ENCODE measurements at places on chromosomes 2 and 18.

DNA sequence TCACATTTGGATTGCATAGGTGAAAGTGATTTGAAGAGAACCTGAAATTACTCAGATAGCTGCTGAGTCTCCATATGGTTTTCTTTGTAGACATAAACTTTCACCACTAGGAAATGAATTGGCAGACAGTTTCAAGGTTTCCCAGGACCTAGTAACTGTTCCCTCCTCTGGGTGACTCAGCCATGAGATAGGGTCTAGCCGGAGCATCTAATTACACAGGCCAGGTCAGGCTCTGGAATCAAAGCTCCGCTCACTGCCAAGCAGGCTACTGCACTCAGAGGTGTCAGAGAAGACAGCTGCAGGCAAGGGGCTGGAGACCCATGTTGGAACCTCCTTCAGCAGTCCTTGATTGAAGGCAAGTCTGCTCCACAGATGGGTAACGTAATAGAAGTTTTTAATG is 429.2 kb downstream of the TNS1 start:
- peak; percentile 52 for DNase-seq

DNA sequence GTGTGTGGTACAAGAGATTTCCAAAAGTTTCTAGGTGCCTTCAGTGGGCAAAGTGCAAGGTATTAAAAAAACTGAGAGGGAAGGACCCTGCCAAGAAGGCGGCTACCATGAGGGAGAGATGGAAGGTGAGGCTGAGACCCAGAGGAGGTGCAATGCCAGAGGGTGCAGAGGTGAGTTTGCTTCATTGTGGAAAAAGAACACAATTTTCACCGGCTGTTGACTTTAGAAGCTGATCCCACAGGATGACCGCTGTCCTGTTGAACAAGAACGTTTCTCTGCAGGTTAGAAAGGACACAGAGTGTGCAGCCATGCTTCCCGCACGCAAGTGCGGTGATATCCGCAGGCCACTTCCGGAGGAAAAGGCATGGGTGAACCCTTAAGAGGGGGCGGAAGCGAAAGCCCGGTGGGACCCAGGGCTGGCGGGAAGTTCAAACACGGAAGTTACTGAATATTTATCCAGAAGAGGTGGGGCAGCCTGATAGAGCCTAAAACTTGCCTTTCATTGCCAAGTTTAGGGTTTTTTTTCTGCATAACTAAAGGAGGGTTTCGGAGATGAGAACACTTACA is 16.6 kb downstream of the SP110 start:
- no peak for DNase-seq

DNA sequence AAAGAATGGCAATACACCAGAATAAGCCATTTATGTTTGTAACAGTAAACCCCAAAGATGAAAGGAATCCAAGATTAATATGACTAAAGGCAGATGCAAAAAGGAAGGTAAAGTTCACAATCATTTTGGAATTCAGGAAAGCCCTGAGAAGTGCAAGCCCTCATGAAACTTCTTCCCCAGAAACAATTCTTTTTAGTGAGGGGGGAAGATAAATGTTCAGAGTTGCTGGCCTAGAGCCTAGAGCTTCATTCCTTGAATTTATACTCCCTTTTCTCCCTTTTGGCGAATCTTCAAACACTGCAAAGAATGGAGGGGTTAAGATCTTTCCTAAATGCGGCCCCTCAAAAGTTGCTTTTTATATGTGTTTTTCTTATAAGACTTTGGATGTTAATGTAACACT is 368.8 kb downstream of the MEIS1 start:
- no peak for DNase-seq

- peak; percentile 36 for DNase-seq
These were observed 20.8 kb upstream of the MGAT5 start for GRCh38 chr2:134232868-134233727.

DNA sequence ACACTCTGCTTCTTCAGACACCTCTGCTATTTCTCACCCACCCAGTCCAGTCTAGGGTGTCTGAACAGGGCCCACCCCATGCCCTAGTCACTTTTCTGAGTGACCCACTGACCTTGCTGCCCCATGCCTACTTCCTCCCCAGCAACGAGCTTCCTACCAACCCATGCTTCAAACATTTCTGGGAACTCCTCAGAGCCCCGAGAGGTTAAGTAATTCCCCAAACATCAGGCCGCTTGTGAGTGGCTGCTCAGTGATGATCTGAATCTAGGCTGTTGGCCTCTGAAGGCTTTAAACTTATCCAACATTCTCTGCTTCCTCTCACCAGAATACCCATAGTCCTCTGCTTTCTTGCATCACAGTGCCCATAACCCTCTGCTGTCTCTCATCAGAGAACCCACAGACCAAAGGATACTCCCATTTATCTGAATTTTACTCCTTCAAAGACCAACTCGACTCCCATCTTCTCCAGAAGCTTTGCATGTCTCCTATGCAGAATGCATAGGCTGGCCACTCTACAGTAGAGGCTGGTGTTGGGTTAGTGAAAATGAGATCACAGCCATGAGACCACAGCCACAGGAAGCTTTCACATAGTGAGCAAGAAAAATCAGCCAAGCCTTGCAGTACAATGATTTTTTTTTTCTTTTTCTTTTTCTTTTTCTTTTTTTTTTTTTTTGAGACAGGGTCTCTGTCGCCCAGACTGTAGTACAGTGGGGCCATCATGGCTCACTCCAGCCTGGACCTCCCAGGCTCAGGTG is 309.5 kb upstream of the LYPD1 start:
- DNase-seq, result no peak

- no peak for DNase-seq
These were observed 1221.3 kb upstream of the ZEB2 start for GRCh38 chr2:145741181-145741580.

DNA sequence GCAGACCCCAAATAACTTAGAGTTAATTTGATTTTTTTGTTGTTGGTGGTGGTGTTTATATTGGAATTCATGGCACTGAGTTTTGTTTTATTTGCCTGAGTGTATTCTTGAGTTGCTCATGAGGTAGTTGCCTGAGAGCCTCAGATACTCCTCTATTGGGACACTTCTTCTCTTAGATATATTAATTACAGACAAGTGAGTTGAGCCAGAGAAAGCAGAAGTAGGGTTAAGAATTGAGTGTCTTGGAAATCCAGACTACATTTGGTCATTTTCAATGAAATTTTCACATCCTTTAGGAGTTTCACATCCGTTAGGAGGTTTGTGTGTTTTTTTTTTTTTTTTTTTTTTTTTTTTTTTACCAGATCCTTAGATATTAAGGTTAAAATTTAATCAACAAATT is 29.0 kb downstream of the FMNL2 start:
- DNase-seq, result no peak

DNA sequence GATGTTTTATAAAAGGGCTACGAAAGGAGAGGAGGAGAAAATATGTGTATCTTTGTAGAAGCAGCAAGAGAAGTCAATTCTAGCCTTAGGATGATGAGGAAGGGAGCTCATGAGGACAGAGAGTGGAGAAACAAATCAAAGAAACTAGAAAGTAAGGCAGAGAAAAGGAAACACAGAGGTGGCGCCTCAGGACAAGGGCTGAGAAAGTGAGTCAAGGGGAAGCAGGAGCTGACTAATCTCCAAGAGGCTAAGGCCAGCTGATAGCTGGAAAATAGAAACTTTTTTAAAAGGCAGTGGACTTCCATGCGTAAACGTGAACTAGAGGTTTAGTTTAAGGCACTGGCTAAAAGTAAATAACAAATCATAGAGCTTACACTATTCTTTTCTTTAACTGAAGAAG is 173.3 kb downstream of the ANKRD44 start:
- DNase-seq, result peak; percentile 54

- no peak for DNase-seq
These were observed 19.0 kb upstream of the TMEM247 start for GRCh38 chr2:46460241-46460921.

- no peak for DNase-seq
These were observed 4.5 kb downstream of the RETREG2 start for GRCh38 chr2:219182331-219183150.

DNA sequence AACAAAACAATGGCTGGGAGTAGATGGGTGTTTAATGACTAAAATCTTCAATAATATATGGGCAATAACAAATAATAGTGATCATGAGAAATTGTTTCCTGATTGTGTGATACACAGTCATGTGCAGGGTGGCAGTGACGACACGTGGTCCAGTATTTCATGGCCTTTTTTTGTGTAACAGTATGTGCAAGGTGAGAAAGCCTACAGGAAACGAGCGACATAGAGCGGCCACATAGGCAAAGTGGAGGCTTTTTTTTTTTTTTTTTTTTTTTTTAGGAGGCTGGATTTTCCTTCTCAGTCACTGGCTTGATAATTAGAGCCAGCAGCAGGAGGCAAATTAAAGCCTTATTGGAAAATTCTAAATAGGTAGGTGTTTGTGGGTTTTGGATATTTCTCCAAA is 123.7 kb downstream of the MYO3B start:
- no peak for DNase-seq

DNA sequence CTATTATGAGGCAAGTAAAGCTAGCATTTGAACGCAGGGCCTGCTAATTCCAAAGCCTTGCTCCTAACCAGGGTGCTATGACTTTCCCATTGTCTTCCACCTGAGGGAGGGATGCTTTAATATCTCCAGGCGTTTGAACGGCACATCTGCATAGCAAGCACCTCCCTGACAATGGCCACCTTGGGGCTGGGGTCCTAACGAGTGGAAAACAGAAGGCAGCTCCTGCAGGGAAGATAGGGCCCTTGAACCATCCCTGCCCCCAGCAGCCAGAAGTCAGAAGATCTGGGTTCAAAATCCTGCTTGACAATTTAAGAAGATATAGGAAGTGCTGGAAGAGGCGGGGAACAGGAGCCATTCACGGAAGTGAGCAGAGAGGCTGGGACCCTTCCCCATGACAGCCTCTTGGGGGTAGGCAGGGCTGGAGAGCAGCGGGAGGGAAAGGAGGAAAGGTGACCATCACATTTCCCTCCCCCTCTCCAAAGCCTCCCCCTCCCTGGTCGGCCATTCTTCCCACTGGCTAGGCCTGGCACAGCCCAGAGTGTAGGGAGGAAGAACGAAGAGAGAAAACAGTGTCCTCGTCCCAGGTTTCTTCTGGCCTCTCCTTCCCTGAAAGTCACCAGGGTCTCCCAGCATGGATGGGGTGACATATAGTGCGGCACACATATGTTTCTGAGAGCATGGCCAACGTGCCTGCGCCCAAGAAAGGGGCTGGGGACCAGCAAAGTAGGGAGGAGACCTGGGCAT is 73.5 kb downstream of the EMX1 start:
- no peak for DNase-seq

DNA sequence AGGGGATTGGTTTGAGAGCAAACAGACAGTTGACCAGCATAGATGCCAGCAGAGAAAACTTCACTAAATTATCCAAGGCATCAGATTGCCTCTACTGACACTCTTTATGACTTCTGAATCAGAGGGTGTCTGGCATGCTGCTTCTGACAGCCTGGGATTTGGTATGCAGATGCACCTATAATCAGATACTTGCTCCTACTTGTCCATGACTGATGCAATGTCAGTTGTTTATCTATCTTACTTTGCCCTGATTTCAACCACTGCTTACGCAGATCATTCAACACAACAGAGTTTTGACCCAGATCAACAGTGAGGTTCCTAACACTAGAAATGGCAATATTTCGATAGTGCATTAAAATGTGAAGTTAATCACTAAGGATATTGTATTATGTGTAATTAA is 22.6 kb upstream of the CALCRL start:
- no peak for DNase-seq
